ENCODE measurements at places on chromosomes 2 and 18.
A peak's percentile ranks its signal among the peaks of the same experiment; 100 is the strongest.

- no peak for DNase-seq
Measured at GRCh38 chr2:5982193-5982902, 290.2 kb downstream of the SOX11 start.

- no peak for DNase-seq
Measured at GRCh38 chr18:46166261-46166970, 62.2 kb downstream of the HAUS1 start.

GRCh38 chr2:64989982-64990614, 899 bp downstream of the SLC1A4 start:
- no peak for DNase-seq

DNA sequence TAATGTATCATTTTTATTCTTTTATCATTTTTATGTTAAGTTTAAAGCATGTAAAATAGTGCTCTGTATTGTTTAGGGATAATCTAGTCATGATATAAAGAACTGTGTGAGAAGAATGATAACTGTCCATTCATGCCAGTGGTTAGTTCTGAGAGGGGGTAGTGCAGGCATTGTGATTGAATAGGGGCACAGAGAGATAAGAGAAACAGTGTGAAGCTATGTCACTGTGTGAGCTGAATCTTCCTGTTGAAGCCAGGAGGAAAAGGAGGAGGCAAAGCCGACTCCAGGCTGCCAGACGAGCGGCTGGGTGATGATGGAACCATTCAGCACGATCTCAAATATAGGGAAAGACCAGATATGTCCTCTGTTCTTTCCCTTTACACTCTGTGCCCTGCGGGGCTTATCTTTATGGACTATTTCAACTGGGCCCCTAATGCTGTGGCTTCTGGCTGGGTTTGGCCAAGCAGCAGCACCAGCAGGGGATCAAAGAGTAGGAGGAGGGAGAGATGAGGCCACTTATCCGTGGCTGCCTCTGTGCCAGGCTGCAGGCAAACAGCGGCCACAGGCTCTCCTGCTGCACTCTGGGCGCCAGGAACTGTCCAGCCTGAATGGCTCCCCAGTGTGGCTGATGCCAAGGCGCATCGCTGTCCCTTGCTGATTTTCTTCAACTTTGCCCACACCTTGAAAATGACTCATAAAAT, 128.0 kb downstream of the SPP2 start:
- DNase-seq: peak; percentile 19

GRCh38 chr2:223594259-223594658, 7.9 kb downstream of the SCG2 start:
- no peak for DNase-seq

DNA sequence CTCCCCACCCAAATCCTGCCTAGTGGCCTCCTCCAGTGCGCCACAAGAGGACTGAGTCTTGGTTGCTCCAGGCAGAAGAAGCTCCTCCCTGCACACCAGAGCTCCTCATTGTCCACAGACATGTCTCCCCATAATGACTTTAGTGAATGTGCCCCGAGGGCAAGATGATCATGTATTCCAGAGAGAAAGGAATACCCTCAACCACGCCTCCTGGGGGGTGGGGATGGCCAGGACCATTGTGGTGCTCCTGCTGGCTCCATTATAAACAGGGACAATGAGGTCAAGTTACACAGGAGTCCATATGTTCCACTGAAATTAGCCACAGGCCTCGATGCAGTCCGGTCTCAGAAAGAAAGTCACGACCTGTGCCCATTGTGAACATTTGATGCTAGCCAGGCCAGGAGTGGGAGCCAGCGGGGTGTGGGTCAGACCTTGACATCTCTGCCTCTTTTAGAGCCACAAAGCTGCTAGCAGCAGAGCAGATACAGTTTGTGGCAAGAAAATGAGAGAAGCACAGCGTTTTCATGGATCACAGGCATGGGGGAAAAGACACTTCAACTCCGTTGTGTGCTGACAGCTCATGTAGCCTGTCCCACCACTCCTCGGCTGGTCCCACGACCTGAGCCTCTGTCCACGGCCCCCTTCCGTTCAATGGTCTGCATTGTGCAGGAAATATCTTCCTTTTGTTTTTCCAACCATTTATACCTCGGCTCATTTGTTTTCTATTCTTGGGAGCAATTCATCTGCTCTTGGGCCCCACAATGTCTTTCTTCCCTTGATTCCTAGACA, 70.7 kb upstream of the FZD7 start:
- DNase-seq: no peak

DNA sequence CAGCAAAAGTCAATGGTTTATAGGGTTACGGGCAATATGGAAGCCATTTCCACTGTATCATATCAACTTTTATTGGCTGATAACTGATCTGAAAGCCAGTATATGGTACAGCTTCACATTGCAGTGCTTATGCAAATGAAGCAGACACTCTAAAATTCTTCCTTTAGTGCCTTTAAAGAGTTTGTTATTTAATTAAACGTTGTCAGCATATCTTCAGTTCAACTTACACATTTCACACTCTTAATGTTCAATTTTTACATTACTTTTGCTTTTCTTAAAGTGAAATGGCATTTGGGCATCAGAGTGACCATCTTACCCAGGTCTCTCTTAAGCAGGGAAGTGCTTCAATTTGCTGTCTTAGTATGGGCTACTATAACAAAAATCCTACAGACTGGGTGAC, 420.1 kb downstream of the NCKAP5 start:
- no peak for DNase-seq

- no peak for DNase-seq
Measured at GRCh38 chr2:133829450-133830020, 261.3 kb upstream of the NCKAP5 start.

- no peak for DNase-seq
Measured at GRCh38 chr2:144364944-144365738, 154.8 kb downstream of the ZEB2 start.

DNA sequence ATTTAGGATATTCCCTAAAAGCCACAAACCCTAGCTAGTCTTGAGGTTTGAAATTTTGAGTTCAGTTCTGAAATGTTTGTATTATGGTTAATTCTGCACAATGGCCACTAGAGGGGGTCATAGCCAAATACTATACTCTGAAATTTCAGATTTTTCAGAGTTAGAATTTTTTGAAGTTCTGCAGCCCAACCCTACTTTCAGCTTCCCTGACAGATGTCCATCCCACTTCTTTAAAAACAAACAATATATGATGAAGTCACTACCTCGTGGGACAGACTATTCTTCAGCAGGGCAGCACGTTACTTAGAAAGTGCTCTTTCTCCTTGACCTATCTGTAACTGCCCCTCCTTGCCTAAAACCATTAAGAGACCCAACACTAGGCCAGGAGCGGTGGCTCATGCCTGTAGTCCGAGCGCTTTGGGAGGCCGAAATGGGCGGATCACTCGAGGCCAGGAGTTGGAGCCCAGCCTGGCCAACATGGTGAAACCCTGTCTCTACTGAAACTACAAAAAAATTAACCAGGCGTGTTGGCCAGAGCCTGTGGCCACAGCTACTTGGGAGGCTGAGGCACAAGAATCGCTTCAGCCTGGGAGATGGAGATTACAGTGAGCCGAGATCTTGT, 48.2 kb upstream of the PAPOLG start:
- DNase-seq: peak; percentile 59

GRCh38 chr2:231306791-231307393, 88.6 kb upstream of the B3GNT7 start:
- no peak for DNase-seq

GRCh38 chr2:137232076-137232475, 466.7 kb downstream of the THSD7B start:
- DNase-seq: no peak

- no peak for DNase-seq
Measured at GRCh38 chr2:82320296-82320695, 2015.7 kb upstream of the LRRTM1 start.

GRCh38 chr2:28590496-28591301, 94.8 kb downstream of the PLB1 start:
- no peak for DNase-seq

DNA sequence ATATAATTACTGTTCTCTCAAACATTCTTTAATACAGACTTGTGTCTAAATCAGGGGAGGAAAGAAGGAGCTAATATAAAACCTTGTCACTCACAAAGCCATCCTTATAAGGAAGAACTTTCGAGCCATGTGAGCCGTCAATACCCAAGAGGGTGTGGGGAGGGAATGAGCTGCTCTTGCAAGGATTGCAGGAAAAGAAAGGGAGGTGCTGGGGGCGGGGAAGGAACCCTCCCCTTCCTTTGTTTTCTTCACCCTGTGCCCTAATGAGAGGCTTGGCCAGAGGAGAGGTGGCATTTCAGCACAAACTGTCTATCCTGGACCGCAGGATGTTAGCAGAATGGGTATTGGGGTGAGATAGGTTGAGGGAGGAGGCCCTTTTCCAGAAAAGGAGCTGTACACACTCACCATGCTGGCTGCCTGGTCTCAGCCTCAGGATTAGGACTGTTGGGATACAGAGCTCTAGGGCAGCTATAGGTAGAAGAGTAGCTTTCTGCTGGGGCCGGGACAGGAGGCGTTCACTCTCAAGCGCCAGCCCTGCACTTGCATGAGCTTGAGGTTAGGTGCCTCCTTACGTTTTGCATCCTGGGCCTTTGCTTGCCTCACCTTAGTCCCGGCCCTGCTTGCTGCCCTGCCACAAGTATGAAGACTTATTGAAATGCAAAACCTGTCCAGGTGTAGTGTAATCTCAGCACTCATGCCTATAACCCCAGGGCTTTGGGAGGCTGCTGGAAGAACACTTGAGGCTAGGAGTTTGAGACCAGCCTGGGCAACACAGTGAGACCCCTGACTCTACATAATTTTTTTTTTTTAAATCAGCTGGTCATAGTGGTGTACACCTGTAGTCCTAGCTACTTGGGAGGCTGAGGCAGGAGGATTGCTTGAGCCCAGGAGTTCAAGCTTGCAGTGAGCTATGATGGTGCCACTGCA, 190.5 kb downstream of the LOXHD1 start:
- DNase-seq: no peak

DNA sequence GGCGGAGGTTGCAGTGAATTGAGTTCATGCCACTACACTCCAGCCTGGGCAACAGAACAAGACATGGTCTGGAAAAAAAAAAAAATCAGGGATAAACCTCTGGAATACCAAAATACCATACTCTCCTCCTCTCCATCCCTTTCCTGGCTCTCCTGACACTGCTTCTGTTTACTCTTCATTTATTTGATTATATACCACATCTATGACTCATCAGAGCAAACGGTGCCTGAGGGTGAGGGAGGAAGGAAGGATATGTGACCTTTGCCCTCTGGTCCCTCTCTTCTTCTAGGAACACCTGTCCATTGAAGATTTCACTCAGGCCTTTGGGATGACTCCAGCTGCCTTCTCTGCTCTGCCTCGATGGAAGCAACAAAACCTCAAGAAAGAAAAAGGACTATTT, 30.0 kb downstream of the VIL1 start:
- DNase-seq: peak; percentile 5

DNA sequence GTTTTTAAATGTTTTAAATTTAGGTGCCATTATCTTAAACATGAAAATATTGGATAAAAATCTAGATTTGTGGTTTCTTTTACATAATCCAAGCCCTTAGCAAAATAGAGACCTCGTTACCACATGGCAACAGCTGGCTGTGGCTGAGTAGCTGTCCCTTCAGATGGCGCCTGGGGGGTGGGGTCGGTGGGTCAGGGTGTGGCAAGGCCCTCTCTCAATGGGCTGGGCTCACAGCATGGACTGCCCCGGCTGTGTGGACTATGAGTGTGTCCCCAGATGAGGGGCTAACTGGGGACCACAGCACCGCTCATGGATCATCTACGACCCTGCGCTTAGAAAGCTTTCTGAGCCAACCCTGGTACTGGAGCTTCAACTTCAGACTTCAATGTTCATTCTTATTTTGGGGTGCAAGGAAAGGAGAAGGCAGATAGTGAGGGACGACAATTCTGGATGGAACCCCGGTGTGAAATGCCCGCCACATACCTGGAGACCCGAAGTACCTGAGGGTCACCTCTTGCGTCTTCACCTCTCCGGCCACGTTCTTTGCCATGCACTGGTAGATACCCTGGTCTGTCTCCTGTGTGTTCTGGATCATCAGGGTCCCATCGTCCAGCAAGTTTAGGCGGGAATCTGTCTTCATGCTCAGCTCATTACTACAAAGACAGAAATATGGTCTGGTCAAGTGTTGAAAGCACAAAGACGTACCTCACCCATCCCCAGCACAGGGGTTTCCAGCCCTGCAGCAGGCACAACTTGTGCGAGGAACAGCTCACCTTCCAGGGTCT, 71.0 kb downstream of the PXDN start:
- DNase-seq: no peak

DNA sequence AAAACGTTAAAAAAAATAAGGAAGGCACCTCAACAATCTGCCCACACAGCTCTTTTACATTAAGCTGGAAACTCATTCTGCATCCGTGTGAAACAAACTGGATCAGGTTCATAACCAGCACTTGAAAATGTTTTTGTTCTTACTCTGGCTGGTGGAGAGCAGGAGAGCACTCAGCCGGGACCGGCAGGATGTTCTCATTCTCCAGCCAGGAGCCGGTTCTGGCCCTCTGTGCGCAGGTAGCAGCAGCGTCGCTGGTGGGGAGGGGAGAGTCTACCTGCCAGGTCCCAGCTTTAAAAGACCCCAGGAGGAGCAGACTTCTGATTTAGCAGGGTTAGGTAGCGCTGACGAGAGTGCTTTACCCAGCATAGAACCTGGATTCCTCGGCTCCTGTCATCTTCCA, 834.9 kb upstream of the SALL3 start:
- no peak for DNase-seq

DNA sequence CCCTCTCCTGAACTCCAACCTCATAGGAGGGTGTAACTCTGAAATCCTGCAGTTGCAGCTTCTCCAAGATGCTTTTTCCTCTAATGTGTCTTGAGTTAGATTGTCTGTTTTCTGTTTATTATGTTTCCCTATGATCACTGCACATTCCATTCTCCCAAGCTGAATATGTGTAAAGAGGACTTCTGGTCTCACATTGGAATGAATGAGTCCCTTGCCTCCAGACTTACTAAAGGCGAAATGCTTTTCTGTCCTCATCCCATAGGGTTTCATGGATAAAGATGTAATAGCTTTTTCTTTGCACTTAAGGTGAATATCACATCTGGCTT, 35.5 kb upstream of the CYP27A1 start:
- no peak for DNase-seq

DNA sequence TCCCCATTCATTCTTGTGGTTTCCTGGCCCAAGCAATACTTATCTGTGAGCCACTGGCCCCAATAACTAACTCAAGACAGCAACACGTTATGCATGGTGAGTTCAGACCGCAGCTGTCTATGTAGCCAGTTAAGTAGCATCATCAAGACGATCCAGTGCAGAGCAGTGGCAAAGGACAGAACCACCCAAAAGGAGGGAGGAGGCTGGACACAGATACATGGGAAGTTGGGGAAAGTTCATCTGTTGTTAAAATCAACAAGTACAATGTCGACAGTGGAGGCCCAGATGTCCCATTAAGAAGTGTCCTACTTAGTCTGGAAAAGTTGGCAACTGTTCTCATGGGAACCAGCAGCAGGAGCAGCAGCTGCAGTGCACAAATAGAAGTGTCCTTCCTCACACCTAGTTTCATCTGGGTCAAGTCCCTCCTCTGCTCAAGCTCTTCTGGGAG, 106.9 kb upstream of the THOC1 start:
- no peak for DNase-seq
